ENCODE measurements at places on chromosomes 7 and 10. TPM values are rescaled to one million over a fixed set of nuclear protein-coding genes. Genes with fewer than 3 reads are reported as not detected.
A peak's percentile ranks its signal among the peaks of the same experiment; 100 is the strongest.

Gene TDRD1
- total RNA-seq, result 32.3 TPM

DNA sequence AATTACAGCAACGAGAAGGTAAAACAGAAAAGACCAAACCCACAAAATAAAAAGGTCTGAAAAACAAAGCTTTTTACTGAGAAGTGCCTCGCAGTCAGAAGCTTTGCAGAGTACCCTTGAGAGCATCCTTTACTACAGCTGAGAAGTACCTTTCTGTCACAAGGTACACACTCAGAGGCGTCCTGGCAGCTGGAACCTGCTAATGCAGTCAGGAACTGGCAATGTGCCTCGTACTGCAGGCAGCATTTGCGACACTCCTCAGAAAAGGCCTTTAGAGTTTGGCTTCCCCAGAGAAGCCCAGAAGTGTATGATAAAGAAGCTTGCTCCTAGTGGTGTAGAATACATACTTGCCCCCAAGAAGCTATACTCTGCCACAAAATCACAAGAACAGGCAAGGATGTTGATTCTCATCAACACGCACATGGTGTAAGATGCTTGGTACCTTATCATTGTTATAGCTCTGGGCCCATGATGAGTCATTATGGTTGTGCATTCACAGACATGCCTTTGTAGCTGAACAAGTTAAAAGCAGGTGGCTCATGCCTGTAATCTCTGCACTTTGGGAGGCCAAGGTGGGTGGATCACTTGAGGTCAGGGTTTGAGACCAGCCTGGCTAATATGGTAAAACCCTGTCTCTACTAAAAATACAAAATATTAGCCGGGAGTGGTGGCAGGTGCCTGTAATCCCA lies 2.0 kb upstream of the GTPBP4 start:
- DNase-seq, result no peak

- DNase-seq, result no peak
Measured at GRCh38 chr10:70551466-70551865, 51.1 kb downstream of the PRF1 start.

Gene SFMBT2
- total RNA-seq, result 8.5 TPM

Gene CHRM2
- total RNA-seq, result 0.55 TPM

DNA sequence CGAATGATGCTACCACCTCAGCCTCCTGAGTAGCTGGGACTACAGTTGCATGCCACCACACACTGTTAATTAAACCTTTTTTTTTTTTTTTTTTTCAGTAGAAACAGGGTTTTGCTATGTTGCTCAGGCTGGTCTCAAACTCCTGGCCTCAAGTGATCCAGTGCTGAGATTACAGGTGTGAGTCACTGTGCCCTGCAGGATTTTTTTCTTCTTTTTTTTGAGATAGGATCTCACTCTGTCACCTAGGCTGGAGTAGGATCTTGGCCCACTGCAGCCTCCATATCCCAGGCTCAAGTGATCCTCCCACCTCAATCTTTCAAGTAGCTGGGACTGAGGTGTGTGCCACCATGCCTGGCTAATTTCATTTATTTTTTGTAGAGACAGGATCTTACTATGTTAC lies 6.4 kb downstream of the ACTA2 start:
- no peak for DNase-seq

DNA sequence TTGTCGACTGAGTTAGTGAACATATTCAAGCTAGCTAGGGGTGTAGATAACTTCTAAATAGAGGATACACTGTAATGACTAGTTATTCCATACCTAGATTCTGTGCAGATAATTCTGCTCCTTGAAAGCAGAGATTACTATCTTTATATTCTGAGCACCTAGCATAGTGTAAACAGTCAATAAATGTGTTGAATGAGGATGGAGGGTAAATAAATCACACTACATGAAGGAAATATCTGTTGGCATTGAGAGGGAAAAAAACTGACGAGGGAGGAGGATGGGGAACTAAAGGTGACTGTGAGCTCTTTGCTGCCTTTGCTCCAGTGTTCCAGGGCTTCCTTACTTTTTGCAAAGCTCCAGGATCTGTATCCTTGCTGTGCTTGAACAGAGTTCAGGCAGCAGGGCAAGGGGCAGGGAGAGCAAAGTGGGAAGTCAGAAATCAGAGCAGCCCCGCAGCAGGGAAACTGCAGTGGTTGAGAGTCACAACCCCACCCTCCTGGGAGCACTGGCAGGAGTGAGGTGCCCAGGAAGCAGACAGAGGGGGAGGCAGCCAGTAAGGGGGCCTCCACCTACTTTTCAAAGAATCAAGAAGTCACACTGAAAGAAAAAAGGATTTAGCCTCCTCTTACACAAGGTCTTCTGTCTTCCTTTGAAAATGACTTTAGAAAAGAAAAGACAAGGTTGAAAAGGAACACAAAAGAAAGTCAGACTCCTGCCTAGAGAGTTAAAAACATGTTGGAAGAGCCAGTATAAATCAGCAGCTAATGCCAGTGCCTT lies 71.8 kb upstream of the LRRN3 start:
- no peak for DNase-seq

Gene GNG11
- total RNA-seq, result 3.9 TPM

Gene MYL7
- 1.5 TPM for total RNA-seq

DNA sequence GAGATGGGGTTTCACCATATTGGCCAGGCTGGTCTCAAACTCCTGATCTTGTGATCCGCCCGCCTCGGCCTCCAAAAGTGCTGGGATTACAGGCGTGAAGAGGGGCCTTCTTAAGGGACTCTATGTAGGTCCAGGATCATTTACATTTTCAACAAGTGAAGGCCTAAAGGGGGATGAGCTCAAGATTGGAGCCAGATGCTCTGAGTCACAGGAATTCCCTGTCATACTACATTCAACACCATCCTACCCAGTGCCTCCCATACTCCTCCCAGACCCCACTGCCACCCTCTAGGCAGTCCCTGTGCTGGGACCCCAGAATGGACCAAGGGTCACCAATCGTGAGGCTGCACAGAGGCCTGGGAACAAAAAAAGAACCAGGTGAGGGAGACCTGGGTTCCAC lies 29.9 kb downstream of the CYTH3 start:
- no peak for DNase-seq

Gene C10orf67
- total RNA-seq, result 7.1 TPM

- no peak for DNase-seq
Measured at GRCh38 chr10:77386365-77386764, 251.2 kb downstream of the KCNMA1 start.

- DNase-seq, result no peak
Measured at GRCh38 chr10:809671-810350, 120.3 kb upstream of the DIP2C start.

Gene TAC1
- 1.2 TPM for total RNA-seq

DNA sequence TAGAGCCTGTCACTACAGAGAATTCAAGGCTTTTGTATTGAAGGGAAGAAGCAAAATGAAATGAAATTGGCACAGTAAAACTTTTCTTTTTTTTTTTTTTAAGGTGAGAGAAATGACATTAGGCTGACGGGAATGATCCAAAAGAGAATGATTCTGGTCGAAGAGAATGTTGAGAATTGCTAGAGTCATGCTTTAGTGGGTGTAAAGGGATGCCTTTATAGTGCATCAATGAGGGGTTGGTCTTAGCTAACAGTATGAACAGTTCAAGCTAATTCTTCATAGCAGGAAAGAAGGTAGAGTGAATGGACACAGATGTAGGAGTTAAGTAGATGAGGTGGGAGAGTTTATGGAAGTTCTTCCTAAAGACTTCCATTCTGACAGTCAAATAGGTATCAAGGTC lies 32.3 kb upstream of the LSM8 start:
- DNase-seq, result no peak

- no peak for DNase-seq
Measured at GRCh38 chr10:98417481-98417959, 2.5 kb upstream of the PYROXD2 start.

Gene LSM5
- total RNA-seq, result 19.6 TPM

Gene OTUD1
- total RNA-seq, result 19.0 TPM

Gene WEE2
- total RNA-seq, result not detected

DNA sequence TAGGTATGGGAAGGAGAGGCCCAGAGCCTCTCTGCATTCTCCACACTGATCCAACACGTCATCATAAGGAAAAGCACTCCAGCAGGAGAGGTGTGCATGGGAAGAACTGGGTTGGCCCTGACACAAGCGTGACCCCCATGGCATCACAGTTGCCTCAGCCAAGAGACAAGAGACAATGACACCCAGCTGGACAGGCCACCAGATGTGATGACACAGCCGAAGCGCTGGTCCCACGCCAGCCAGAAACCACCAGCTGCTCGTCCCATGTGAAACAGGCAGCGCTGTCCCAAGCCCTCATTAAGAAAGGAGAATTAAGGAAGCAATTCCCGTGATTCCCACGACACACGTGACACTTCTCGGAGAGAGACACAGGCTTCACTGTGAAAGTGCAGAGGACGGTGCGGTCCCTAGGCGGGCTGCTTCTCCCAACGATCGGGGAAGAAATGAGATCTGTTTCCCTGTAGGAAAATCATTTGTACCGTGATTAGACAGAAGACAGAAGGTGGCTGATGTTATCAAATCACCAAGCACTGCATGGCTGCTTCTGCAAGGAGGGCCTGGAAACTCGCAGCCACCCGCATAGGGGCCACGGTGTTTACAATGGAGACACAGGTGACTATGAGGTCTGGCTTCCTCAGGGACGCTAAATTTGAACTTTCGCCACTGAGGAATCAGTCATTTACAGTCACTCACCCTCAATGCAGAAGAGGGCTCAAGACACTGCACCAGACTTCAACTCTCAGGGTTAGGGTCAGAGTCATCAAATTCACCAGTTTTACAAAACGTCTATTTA lies 74.5 kb downstream of the DIP2C start:
- DNase-seq, result no peak

DNA sequence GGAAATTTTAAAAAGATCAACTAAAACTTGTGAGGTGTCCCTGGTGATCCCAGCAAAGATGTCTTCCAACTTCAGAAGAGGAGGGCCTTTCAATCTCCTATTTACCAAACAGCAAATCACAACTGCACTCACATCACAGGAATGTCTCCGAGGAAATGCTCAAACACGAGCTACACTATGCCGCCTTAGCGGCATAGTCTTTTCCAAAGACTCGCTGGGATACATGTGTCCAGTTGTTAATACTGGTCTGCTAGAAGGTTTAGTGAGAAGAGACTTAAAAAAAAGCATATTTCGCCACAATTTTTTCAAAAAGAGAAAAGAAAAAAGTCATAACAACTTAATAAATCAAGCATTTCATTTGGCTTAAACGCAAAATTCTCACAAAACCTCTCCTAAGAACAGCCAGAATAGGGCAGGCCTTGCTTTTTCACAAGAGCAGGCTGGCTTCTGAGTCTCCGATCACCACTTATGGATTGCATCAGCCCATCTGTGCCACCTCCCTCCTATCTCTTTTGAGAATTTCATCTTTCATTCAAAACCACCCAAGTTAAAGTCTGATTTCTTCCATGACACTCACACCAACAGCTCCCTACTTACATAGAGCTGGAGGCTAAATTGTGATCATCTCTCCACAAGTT lies 66.1 kb downstream of the GNA12 start:
- DNase-seq, result no peak

Gene SPDYE6
- 5.2 TPM for total RNA-seq

Gene VIM
- total RNA-seq, result 758 TPM

- no peak for DNase-seq
Measured at GRCh38 chr7:87234949-87235348, 15.4 kb upstream of the TMEM243 start.

Gene LIPN
- total RNA-seq, result not detected

- DNase-seq, result peak; percentile 38
Measured at GRCh38 chr10:75234683-75235374, 928 bp downstream of the COMTD1 start.

- DNase-seq, result no peak
Measured at GRCh38 chr10:69333205-69333604, 54.9 kb downstream of the HK1 start.

DNA sequence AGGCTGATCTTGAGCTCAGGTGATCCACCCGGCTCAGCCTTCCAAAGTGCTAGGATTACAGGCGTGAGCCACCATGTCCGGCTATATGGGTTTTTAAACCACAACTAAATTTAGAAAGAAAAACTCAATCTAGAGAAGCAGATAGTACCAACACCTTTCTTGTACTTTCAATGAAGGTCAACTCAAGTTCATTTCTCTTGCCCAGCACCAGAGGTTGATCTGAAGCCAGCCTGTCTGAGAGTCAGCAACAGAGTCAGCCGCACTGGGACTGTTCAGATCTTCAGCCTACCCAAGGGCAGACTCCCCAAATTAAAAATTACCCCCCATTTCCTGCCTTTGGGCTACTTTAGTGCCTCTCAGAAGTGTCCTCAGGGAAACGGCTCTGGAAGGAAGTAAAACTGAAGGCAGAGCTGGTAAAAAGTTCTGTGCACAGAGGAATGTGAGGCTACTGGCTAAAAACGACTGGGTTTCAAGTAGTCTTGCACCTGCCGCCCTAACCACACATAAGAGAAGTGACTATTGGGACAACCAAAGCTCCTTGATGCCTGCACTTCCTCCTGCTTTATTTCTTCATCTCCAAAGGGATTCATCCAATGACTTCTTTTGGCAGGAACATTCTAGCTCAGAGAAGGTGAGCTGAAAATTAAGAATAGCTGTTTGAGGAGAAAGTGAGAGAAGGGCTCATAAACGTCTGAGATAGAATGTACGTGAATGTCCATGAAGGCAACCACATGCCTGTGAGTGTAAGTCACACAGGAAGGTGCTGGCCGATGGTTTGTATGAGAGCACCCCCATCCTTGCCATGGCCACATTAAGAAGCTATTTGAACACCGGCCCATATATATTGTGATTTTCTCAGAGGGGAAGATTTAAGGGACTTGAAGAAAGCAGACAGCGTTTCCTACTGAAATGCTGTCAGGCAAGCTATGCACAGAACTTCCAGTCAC lies 142.4 kb upstream of the PRR15 start:
- no peak for DNase-seq

GRCh38 chr7:128099204-128099671 lies 68.0 kb upstream of the LRRC4 start:
- DNase-seq, result no peak

Gene CLDN3
- 5.1 TPM for total RNA-seq

DNA sequence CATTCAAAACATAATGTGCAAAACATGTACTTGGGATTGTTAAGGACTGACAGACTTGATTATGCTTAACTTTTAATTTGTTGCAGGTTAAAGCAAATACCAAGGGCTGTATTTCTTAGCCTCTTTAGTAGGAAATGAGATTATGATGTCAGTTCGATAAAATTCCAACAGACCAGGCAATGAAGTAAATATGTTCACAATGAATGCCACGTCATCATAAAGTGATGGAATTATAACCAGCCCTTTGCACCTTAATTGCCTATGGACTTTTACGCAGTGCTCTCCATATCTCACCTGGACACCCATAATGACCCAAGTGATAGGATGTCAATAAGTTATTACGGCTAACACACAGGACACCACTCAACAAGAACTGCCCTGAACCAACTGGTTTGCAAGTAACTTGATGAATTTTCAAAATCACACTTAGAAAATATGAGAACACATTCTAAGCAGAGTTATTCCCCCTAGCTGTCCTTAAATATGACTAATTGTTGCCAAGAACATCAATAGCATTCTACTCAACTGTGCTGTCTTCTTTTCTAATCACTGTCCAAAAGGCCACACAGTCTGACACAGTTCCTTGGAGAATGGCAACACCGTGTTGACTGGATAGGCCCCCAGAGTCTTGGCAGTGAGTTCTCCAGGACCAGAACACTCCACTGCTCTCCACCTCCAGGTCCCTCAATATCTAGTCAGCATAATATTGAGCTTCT lies 115.0 kb downstream of the CHCHD3 start:
- DNase-seq, result no peak

Measured in testis (tissue), 5 donors.